A673 (cell line): ENCODE measurements at places on chromosomes 16 and 17. TPM values are rescaled to one million over a fixed set of nuclear protein-coding genes. Genes with fewer than 3 reads are reported as not detected.

- H3K27ac ChIP-seq, result no peak overlapping the region
- H3K4me3 ChIP-seq, result no peak overlapping the region
- no peaks in the 10 kb centered on the region for H3K4me1 ChIP-seq
- DNase-seq, result no peak
Measured at GRCh38 chr16:86354641-86355513, 155.4 kb upstream of the FOXF1 start.

GRCh38 chr16:35365675-35366074 lies 1906.3 kb downstream of the TP53TG3F start:
- H3K27ac ChIP-seq, result no peak overlapping the region
- DNase-seq, result no peak
- H3K4me1 ChIP-seq, result no peaks in the 10 kb centered on the region
- H3K36me3 ChIP-seq, result no peaks in the 10 kb centered on the region

Gene KRT17
- total RNA-seq, result 54.1 and 82.2 TPM in 2 replicates

Gene KRT13
- total RNA-seq, result not detected in 2 replicates

Gene TOM1L2
- total RNA-seq, result 10.0 and 15.2 TPM in 2 replicates

DNA sequence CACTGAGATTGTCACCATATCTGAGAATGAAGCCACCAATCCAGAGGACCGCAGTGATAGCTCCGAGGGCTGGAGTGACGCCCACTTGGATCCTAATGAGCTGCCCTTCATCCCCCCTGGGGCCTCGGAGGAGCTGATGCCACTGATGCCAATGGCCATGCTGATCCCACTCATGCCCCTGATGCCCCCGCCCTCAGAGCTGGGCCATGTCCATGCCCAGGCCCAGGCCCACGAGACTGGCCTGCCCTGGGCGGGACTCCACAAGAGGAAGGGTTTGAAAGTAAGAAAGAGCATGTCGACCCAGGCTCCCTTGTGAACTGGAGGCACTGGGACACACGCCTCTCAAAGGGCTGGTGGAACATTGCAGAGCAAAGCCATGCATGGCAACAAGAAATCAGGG lies 2.0 kb downstream of the SPPL2C start:
- no peaks in the 10 kb centered on the region for H3K4me1 ChIP-seq
- H3K4me3 ChIP-seq, result no peak overlapping the region
- no peaks in the 10 kb centered on the region for H3K27me3 ChIP-seq
- no peak for DNase-seq

GRCh38 chr16:50742576-50743200 lies 802 bp downstream of the CYLD start:
- H3K4me1 ChIP-seq, result no peaks in the 10 kb centered on the region
- peak overlapping the region; percentile 65 for H3K4me3 ChIP-seq
- H3K36me3 ChIP-seq, result no peaks in the 10 kb centered on the region
- H3K27ac ChIP-seq, result no peak overlapping the region
- DNase-seq, result peak; percentile 11

Gene CES5A
- not detected in 2 replicates for total RNA-seq

Gene MLKL
- total RNA-seq, result 3.4 and 5.5 TPM in 2 replicates

GRCh38 chr17:35069311-35069710 lies 5.8 kb upstream of the RFFL start:
- no peaks in the 10 kb centered on the region for H3K36me3 ChIP-seq
- no peak overlapping the region for H3K27ac ChIP-seq
- H3K27me3 ChIP-seq, result no peaks in the 10 kb centered on the region
- DNase-seq, result no peak

DNA sequence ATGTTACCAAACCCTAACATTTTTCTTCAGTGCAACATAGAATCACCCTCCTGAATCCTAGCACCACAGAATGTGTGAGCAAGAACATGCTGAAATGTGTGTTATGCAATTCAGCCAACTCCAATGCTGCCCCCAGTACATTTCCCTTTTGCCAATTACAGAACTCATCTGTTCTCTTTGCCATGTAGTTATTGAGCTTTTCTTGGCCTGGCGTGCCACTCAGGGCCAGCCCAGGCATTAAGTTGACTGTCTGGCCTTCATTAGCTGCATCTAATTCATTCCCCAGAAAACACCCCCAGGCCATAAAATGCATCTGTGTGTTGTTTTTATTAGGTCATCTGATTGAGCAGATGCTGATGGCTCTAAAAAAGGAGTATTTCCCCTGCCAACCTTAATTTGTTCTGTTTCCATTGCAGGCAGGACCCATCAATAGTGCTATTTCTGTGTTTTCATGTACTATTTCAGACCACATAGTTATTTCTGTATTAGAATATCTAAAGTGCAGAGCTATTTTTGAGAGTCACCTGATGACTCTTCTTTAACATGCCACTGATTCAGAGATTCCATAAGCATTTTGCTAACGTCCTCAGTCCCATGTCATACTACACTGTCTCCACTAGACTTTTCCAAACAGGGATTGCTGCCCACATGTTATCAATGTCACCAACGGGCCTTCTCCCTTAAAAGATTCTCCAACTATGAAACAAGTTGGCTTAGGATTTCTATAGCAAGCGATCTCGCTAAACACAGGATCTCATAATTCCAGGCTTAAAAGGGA lies 969.7 kb downstream of the CDH11 start:
- no peaks in the 10 kb centered on the region for H3K36me3 ChIP-seq
- no peak overlapping the region for H3K4me3 ChIP-seq
- no peaks in the 10 kb centered on the region for H3K4me1 ChIP-seq

Gene KATNB1
- total RNA-seq, result 55.7 and 58.5 TPM in 2 replicates

Gene TBC1D28
- not detected in 2 replicates for total RNA-seq

Gene KRT12
- not detected in 2 replicates for total RNA-seq

- H3K4me3 ChIP-seq, result no peak overlapping the region
- no peaks in the 10 kb centered on the region for H3K27me3 ChIP-seq
- no peaks in the 10 kb centered on the region for H3K4me1 ChIP-seq
- H3K36me3 ChIP-seq, result no peaks in the 10 kb centered on the region
Measured at GRCh38 chr16:84925092-84925772, 86.1 kb downstream of the ZDHHC7 start.

DNA sequence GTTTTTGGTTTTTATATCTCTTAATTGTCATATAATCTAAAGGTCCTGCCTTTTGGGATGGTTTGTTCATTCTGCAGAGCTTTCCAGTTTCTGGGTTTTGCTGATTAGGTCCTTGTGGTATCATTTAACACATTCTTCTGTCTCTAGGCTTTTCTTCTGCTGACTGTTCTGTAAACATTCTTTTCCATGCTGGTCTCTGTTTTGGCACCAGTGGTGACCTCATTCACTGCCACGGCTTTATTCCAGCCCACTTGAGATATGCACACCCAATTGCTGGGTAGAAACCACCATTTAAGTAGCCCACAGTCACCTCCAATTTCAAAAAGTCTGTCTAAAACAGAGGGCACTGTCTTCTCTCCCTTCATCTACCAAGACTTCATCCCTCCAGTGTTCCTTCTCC lies 31.1 kb upstream of the COX10 start:
- no peaks in the 10 kb centered on the region for H3K27me3 ChIP-seq
- H3K27ac ChIP-seq, result no peak overlapping the region
- H3K36me3 ChIP-seq, result no peaks in the 10 kb centered on the region
- H3K4me3 ChIP-seq, result no peak overlapping the region
- no peak for DNase-seq

- no peaks in the 10 kb centered on the region for H3K27me3 ChIP-seq
- no peak overlapping the region for H3K4me3 ChIP-seq
- no peak for DNase-seq
- H3K4me1 ChIP-seq, result peaks cover 14% of the 10 kb centered on the region
- no peaks in the 10 kb centered on the region for H3K36me3 ChIP-seq
Measured at GRCh38 chr17:43531082-43531378, 15.1 kb downstream of the ETV4 start.

GRCh38 chr17:48541577-48542113 lies 3.3 kb downstream of the HOXB2 start:
- no peaks in the 10 kb centered on the region for H3K27me3 ChIP-seq
- peak; percentile 78 for DNase-seq
- peak overlapping the region; percentile 95 for H3K27ac ChIP-seq
- H3K4me1 ChIP-seq, result peaks cover 23% of the 10 kb centered on the region
- H3K4me3 ChIP-seq, result peak overlapping the region; percentile 85

GRCh38 chr16:2813771-2814221 lies 3.2 kb upstream of the PRSS21 start:
- no peak overlapping the region for H3K27ac ChIP-seq
- H3K27me3 ChIP-seq, result no peaks in the 10 kb centered on the region
- no peak for DNase-seq
- H3K4me3 ChIP-seq, result no peak overlapping the region

- H3K36me3 ChIP-seq, result no peaks in the 10 kb centered on the region
- no peaks in the 10 kb centered on the region for H3K4me1 ChIP-seq
- H3K27me3 ChIP-seq, result no peaks in the 10 kb centered on the region
- H3K27ac ChIP-seq, result no peak overlapping the region
- no peak for DNase-seq
Measured at GRCh38 chr17:45394091-45394490, 38.6 kb downstream of the ARHGAP27 start.

- no peaks in the 10 kb centered on the region for H3K36me3 ChIP-seq
- no peak overlapping the region for H3K4me3 ChIP-seq
- no peak for DNase-seq
- no peaks in the 10 kb centered on the region for H3K4me1 ChIP-seq
- no peaks in the 10 kb centered on the region for H3K27me3 ChIP-seq
Measured at GRCh38 chr17:59506894-59507726, 58.3 kb upstream of the DHX40 start.
